ENCODE measurements at places on chromosomes 2 and 18.

DNA sequence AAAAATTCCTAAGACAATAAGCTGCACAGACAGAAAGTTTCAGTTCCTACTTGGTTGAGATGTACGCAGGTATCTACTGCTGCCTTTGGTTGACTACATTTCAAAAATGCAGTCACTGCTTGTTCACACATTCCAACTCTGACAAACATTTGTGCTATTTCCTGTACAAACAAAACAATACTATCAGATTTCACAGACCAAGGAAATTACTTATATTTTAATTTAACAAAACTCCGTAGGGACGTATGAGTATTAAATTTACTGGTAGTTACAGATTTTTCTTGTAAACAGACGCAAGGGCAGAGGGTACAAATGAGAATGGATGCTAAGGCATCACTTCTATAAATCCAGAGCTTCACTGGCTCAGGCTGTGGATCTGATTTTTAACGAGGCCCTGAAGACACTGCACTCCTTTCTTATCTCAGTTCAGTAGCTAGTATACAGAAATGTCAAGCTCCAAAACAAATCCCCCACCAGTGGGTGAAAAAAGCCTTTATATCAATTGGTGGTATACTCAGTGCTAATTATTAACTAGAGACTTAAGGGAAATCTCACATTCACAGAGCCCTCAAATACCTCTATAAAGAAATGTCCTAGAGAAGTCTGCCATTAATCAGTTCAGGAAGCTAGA is 31.7 kb upstream of the TTC32 start:
- no peak for DNase-seq

- no peak for DNase-seq
Measured at GRCh38 chr18:23228102-23229061, 93.1 kb downstream of the CABLES1 start.

GRCh38 chr2:98503481-98504105 is 58.9 kb downstream of the INPP4A start:
- DNase-seq = no peak

DNA sequence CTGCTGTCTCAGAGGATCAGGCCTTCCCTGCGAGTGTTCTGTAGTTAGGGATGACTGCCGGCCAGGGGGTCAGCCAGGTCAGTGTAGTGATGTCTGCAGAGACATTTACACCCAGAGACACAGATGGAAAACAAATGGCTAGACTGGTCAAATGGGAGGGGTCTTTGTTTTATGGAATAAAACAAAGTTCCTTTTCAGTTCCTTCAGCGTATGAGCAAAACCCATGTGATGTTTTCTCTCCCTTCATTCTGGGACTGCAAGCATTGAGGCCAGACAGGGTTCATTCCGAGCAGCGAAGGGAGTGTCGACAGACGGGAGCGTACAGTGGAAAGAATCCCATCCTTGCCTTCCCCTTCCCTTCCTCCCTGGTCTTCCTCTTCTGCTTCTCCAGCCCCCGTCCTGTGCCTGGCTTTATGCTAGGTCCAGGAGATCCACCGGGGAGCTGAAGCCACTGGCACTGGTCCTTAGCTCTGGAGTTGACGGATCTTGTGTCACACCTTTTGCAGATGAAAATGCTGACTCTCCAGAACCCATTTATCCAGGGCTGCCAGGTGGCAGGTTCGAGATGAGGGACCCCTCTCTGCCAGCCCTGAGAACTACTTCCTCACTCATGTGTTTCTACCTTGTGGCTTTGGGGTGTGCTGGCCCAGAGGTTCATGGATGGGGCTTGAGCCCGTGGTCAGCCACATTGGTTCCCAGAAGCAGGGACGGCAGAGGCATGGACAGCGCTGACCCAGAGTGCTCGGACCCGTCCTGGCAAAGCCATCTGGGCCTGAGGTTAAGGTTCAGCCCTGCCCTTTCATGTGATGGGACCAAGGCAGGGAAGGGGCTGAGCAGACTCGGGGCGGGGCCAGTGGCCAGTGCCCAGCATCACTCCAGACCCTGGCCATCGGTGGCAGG is 24.2 kb downstream of the ITGB1BP1 start:
- DNase-seq = no peak

GRCh38 chr2:208985644-208986043 is 438.2 kb upstream of the MAP2 start:
- no peak for DNase-seq

DNA sequence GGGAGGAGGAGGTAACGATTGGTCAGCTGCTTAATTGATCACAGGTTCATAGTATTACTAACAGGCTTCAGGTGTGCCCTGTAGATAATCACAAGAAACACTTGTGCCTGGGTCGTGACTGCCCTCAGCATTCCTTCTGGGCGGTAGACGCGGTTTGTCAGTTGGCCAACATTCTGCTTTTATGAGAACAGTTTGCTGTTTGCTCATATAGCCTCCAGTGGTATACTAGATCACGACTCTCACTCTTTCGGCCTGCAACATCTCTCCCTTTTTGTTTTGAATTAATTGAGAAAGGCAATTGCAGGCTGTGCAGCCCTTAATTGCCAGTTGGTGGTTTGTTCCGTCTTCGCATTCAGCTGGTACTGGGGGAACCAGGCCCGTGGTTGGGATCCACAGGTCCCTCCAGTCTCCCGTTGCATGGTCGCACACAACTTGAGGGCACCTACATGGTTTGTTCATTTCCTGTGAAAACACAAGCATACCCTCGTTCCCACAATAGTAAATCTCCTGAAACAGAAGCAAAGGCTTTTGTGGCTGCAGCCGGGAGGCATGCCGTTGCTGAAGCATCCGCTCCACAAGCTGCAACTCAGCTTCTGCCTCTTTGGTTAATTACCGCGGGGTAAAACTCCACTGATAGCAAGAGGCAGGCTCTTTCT is 30.3 kb upstream of the GPR17 start:
- no peak for DNase-seq

DNA sequence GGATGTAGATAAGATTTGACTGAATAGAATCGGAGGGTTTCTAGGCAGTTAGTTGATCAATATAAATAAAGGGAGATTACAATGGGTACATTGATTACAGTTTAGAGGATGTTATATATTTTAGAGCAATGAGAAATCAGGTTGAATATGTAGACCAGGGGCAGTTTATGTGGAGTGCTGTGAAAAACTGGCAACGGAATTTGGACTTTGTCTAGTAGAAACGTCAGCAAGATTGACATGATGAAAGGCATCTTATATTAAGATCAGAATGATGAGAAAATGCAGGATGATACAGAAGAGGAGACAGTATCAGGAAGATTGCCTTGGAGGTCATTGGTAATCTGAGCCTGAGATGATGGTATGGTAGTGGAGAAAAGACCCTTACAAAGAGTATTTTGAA is 39.9 kb downstream of the RAB10 start:
- no peak for DNase-seq
